Smooth muscle cell of the brain vasculature (primary cell): ENCODE measurements at places on chromosomes 1 and 21.

GRCh38 chr21:46503922-46504550 lies 45.3 kb downstream of the DIP2A start:
- no peak for DNase-seq

DNA sequence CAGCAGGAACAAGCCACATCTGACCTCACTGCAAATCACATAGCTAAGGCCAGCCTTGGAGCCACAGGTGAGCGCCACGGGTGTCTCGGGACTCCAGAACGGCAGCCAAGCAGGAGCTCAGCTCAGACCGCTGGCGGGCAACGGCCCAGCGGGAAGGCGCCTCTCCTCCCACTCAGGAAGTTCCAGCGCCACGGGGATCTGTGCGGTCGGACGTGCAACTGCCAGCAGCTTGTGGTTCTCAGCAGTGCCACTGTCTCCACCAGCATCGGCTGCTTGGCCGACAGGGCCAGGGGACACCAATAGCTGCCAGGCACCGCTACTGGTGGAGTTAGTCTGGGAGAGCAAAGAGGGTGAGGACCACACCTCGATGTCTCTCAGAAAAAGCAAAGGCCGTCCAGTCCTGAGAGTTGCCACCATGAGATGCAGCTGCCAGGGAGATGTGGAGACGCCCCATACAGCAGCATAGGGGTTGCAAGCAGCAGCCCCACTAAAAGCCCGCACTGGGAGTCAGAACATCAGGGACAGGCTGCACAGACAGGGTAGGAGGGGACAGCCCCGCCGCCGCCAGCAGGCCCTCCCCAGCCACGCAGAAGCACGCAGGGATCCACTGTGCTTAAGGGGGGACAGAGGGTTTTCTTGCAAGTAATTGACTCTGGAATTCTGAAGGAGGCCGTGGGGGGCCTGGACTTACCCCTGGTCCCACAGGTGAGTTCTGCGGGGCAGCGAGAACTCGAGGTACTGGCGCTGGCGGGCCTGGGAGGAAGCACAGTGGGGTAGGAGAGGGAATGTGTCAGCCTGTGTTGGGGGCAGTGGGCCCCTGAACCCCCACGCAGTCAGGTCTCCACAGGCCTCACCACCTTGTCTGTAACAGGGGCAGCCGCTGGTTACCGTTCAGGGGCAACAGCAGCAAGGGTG lies 83.5 kb downstream of the NPHP4 start:
- DNase-seq = no peak

- no peak for DNase-seq
Observed at GRCh38 chr1:43979528-43980254, 681 bp downstream of the B4GALT2 start.

DNA sequence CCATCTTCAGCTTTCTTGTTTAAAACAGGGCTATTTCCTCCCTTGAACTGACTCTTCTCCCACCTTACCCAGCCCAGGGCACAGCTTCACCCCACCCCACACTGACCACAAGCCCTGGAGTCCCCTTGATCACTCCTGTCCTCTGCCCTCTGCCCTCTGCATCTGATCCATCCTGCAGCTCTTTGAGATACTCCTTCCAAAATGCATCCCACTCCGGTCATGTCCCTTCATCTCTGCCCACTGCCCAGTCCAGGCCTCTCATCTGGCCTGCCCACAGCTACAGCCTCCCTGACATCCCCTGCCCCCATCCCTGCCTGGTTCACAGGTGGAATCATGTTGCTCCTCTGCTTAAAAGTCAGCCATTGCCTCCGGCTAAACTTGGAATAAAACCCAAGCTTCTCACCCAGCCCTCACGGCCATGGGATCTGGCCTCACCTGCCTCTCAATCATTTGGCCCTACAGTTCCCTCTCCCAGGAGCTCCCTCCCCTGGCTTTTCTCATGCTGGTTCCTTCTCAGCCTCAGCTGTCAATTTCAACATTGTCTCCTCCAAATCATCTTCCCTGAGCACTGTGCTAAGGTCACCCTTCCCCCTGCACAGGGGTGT lies 202.0 kb downstream of the MATN1 start:
- no peak for DNase-seq

DNA sequence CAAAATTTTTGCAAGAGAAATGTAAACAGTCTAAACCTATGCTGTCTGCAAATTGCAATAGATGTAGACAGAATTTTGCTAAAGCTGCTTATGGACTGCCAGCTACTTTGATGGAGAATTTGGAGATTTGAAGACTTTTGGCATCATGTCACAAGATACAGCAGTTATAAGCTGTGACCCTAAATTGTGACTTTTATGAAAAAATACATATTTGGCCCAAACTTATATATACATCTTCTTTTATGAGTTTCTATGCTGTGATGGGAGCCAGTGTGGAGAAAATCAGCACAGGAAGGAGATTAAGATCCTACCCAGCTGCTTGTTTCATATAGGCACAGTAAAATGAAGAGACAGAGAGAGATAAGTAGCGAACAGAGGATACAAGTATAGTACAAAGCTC lies 1595.4 kb downstream of the PLA2G4A start:
- no peak for DNase-seq

- no peak for DNase-seq
Observed at GRCh38 chr1:244789731-244790130, 45.7 kb upstream of the COX20 start.

DNA sequence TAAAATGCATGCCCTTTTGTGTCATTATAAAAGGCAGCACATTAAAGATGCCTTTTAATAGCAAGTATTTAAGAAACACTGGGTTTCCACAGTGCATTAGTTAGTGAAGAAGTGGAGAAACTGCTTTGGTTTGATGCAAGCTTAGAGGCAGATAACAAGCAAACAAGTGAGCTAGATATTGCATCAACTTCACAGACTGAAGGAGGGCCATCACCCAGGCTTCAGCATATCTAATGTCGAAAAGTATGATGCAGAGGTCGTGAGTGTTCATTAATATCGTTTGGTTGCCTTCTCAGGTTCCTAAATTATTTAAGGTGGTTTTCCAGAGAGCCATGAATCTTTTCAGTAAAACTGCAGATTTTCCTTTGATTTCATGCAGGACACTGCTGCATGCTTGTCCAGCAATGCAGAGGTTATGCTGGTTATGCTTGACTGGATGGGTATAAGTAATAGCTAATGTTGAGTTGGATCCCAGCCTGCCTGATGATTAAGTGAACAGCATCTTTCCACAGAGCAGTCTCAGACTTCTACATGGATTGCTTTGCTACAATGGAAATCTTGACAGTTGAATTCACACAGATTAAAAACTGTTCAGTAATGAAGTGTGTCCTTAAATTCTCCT lies 69.7 kb upstream of the IPO9 start:
- DNase-seq = no peak

- DNase-seq = no peak
Observed at GRCh38 chr1:208172423-208173145, 71.6 kb downstream of the PLXNA2 start.

GRCh38 chr21:28298251-28298672 lies 694.4 kb downstream of the LTN1 start:
- no peak for DNase-seq

GRCh38 chr1:17913326-17914115 lies 158.4 kb downstream of the ACTL8 start:
- no peak for DNase-seq

DNA sequence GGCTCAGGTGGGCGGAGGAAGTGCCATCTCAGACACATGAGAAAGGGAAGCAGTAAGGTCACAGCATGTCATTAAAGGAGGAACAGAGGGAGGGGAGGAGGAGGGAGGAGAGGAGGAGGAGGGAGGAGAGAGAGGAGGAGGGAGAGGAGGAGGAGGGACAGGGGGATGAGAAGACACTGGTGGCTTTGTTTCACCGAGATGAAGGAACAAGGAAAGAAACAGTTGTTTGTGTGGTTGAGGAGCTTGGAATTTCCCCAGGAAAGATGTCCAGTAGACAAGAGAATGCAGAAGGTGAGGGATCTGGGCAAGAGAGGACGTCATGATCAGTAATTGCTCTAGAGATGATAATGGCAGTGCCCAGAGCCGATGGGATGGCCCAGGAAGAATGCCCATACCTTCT lies 97.7 kb downstream of the AJAP1 start:
- no peak for DNase-seq

GRCh38 chr1:205589046-205589445 lies 42.8 kb downstream of the ELK4 start:
- DNase-seq = no peak

DNA sequence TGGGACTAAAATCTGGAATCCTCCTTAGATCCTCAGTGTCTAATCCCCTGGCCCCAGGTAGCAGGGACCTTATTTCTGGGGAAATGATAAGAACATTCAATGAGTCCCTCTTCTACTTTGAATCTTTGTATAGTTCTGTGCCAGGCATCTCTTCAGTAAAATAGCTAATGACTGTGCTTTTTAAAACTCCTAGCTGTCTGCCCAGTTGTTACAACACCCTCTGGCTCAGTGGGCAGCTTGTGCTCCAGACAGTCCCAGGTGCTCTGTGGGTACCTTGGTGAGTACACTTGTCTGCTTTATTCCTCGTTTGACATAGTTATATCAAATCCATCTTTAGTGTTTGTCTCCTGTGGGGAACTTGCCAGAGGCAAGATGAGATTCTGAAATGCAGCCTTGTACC lies 18.0 kb downstream of the TGFB2 start:
- no peak for DNase-seq

- DNase-seq = no peak
Observed at GRCh38 chr1:60054374-60054773, 19.2 kb downstream of the C1orf87 start.

- no peak for DNase-seq
Observed at GRCh38 chr21:16187603-16188301, 458.0 kb downstream of the USP25 start.

DNA sequence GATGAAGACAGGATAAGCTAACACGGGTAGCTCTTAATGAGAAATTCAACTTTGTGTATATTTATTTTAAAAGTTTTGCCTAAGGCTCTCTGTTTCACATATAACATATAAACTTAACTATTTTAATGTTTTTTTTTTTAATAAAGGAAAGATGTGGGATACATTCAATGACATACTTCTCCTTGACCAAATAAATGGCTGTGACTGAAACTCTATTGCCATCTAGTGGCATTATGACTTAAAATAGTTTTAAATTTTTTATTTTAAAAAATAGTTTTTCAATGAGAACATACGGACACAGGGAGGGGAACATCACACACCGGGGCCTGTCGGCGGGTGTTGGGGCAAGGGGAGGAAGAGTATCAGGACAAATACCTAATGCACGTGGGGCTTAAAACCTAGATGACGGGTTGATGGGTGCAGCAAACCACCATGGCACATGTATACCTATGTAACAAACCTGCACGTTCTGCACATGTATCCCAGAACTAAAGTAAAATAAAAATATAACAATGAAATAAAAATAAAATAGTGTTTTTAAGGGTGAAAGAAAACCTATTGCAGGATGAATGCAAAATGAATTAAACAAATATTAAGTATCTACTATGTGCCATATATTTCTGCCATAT lies 83.4 kb downstream of the LYST start:
- DNase-seq = peak; percentile 17

DNA sequence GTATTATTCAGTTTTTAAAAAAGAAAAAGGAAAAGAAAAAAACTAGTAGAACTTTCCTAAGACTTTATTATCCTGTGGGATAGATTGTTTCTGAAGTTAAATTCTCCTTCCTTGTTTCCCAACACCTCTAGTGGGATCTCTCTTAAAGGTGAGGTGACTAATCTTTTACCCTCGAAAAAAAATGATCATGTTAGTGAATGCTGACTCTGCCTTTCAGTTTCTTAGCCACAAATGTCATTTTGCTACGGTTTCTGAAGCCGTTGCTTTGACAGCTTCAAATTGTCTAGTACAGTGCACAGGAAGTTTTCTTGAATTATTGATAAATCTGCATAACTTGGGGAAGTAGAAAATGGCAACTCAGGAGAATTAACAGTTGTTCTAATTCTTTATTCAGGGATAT lies 13.0 kb upstream of the NEK7 start:
- DNase-seq = no peak

DNA sequence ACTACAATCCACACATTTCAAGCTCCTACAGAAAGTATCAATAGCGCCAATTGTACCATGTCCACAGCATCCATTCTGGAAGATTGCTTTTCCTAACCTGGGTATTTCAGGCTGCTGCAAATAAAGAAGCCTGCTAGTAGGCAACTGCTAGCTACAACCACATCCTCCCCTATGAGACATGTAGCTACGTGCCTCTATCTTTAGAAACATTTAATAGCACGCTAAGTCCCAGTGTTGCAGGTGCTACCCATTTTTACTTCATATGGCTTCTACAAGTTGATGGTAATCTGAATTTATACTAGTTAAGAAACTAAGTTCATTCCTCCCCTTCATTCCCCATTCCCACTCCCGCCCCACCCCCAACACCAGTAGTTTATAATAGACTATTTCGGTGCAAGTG lies 7.4 kb upstream of the AMPD1 start:
- no peak for DNase-seq

GRCh38 chr21:42513985-42514882 lies 582 bp downstream of the SLC37A1 start:
- DNase-seq = no peak

GRCh38 chr1:76292418-76293184 lies 218.1 kb downstream of the ST6GALNAC3 start:
- DNase-seq = no peak

- no peak for DNase-seq
Observed at GRCh38 chr1:163337631-163338030, 15.9 kb downstream of the NUF2 start.

DNA sequence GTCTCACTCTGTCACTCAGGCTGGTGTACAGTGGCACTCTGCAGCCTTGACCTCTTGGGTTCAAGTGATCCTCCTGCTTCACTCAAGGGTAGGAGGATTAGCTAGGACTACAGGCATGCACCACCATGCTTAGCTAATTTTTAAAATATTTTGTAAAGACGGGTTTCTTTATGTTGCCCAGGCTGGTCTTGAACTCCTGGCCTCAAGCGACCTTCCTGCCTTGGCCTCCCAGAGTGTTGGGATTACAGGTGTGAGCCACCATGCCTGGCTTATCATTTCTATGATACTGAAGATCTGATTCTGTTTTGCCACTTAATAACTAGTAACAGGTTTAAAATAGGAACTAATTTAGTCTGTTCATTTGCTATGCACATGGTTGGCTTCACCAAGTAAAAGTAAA lies 33.6 kb downstream of the GNAI3 start:
- no peak for DNase-seq

DNA sequence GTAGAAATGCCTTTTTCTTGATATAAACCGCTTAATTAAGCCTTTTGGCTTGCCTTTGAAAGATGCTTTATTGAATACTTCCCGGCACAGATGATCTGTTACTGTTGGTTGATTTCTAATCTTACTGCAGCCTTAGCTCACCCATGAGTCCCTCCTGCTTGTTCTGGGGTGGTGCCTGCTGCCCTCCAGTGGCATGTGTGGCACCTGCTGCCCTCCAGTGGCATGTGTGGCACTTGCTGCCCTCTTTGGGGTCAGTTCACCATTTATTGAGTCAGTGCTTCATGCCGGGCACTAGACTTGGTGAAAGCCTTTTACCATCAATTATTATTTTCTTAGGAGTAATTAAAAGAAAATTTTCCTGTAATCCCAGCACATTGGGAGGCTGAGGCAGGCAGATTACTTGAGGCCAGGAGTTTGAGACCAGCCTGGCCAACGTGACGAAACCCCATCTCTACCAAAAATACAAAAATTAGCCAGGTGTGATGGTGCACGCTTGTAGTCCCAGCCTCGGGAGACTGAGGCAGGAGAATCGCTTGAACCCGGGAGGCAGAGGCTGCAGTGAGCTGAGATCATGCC lies 54.3 kb downstream of the ADARB1 start:
- no peak for DNase-seq

- no peak for DNase-seq
Observed at GRCh38 chr1:92317836-92318493, 19.1 kb downstream of the RPAP2 start.
